Activated B cell treated with CpG ODN at 0.5 μM for 24 hours (primary cell): ENCODE measurements at places on chromosomes 12 and 14. TPM values are rescaled to one million over a fixed set of nuclear protein-coding genes. Genes with fewer than 3 reads are reported as not detected.
A peak's percentile ranks its signal among the peaks of the same experiment; 100 is the strongest.

The HOTAIR gene
- not detected in 2 replicates for total RNA-seq

The ASCL1 gene
- 0.07 TPM in 1 of 2 replicates, not detected in the other for total RNA-seq

The STAC3 gene
- 4.6 and 5.5 TPM in 2 replicates for total RNA-seq

The ACVRL1 gene
- total RNA-seq: not detected in 2 replicates

The NXPH4 gene
- total RNA-seq: 3.4 and 3.5 TPM in 2 replicates

The MGAT2 gene
- total RNA-seq: 39.7 and 40.5 TPM in 2 replicates

The TAS2R13 gene
- 1.00 and 1.4 TPM in 2 replicates for total RNA-seq

The NOVA1 gene
- total RNA-seq: not detected in 2 replicates

The L2HGDH gene
- total RNA-seq: 4.3 and 5.2 TPM in 2 replicates

The SERPINA10 gene
- total RNA-seq: not detected in 2 replicates

The PSMC6 gene
- 94.8 and 97.6 TPM in 2 replicates for total RNA-seq

The OR6C2 gene
- total RNA-seq: not detected in 2 replicates

The CLEC4E gene
- 0.71 TPM in 1 of 2 replicates, not detected in the other for total RNA-seq

The ASPG gene
- total RNA-seq: not detected in 2 replicates

The PPFIA2 gene
- total RNA-seq: not detected in 2 replicates

The CMKLR1 gene
- total RNA-seq: 0.05 and 0.24 TPM in 2 replicates

DNA sequence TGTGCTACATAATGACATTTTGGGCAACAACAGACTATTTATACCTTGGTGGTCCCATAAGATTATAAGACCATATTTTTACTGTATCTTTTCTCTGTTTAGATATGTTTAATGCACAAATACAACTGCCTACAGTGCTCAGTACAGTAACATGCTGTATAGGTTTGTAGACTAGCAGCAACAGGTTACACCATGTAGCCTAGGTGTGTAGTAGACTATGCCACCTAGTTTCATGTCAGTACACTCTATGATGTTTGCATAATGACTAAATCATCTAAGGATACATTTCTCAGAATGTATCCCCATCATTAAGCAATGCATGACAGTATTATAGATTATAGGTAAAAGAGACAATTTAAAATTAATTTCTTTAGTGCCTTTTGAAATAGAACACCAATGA is 30.7 kb upstream of the CEBPE start:
- H3K4me3 ChIP-seq: no peak overlapping the region
- no peaks in the 10 kb centered on the region for H3K36me3 ChIP-seq
- no peaks in the 10 kb centered on the region for H3K4me1 ChIP-seq
- no peak for DNase-seq
- H3K27ac ChIP-seq: no peak overlapping the region

- no peak for DNase-seq
- H3K27ac ChIP-seq: no peak overlapping the region
- no peaks in the 10 kb centered on the region for H3K36me3 ChIP-seq
- H3K27me3 ChIP-seq: peaks cover 9% of the 10 kb centered on the region
Measured at GRCh38 chr12:65756956-65757511, 67.2 kb upstream of the HMGA2 start.

- no peaks in the 10 kb centered on the region for H3K36me3 ChIP-seq
- DNase-seq: no peak
- no peaks in the 10 kb centered on the region for H3K27me3 ChIP-seq
- H3K4me1 ChIP-seq: no peaks in the 10 kb centered on the region
- no peak overlapping the region for H3K4me3 ChIP-seq
Measured at GRCh38 chr14:33413381-33413780, 474.7 kb downstream of the NPAS3 start.

DNA sequence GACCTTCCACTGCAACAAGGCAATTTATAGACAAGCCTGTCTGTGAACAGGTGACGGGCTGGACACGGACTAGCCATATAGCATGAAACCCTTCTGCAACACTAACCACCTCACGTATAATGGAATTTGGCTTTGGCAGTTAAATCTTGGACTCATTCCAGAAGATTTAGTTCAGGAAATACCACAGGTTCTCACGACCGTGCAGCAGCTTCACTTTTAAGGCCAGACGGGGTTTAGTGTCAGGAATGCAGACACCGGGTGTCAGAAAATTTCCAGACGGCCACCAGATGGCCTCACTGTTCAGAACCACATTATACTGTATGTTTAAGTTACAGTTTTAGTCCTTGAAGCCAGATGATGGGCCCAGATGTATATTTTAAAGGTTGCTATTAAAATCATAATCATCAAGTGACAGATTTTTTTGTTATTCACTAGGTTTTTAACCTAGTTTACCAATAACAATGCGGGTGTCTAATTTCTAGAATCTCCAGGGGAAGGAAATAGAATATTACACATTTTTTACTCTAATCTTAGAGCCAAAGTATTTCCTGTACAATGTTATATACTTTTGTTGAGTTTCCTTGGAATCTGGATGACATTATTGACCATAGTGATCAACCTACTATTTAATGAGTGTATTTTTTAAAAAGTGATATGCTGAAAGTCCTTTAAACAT is 90.5 kb upstream of the TMPO start:
- H3K36me3 ChIP-seq: no peaks in the 10 kb centered on the region
- DNase-seq: no peak
- peaks cover 2% of the 10 kb centered on the region for H3K27me3 ChIP-seq
- no peak overlapping the region for H3K27ac ChIP-seq

- no peak overlapping the region for H3K4me3 ChIP-seq
- no peaks in the 10 kb centered on the region for H3K4me1 ChIP-seq
- no peaks in the 10 kb centered on the region for H3K27me3 ChIP-seq
- no peak for DNase-seq
- no peaks in the 10 kb centered on the region for H3K36me3 ChIP-seq
Measured at GRCh38 chr14:104267895-104268294, 129.5 kb downstream of the KIF26A start.

DNA sequence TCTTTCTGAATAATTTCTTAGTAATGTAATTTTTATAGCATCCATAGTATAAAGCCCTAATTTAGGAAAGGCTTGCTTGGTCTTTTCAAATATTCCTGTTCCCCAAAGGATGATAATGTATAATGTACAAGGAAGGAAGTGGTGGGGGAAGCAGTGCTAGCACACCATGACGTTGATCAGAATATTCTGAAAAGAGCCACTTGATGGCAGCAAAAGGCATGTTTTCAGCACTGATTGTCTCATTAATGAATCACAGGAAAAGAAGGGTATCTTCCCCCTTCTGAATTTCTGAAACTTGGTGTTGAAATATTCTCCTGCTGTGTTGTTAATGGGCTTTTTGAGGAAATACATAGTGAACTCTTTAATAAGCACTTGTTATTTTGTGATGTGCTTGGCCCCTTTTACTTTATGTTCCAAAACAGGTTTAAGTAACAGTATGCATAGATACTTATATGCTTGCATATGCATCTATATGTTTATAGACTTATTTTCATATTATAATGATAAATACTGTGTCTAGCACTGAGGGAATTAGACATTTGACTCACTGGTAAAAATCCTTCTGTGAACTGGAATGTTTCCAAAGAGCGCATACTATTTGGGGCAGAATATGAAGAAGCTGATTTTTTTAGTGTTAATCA is 122.0 kb downstream of the TMEM117 start:
- H3K4me1 ChIP-seq: no peaks in the 10 kb centered on the region
- no peaks in the 10 kb centered on the region for H3K36me3 ChIP-seq
- H3K27ac ChIP-seq: no peak overlapping the region
- DNase-seq: no peak

GRCh38 chr14:74592476-74593201 is 19.4 kb downstream of the LTBP2 start:
- H3K36me3 ChIP-seq: no peaks in the 10 kb centered on the region
- peak overlapping the region; percentile 71 for H3K27ac ChIP-seq
- H3K4me1 ChIP-seq: peaks cover 29% of the 10 kb centered on the region
- peak overlapping the region; percentile 51 for H3K4me3 ChIP-seq

GRCh38 chr14:38941488-38941887 is 161.5 kb downstream of the SEC23A start:
- H3K27ac ChIP-seq: no peak overlapping the region
- no peak overlapping the region for H3K4me3 ChIP-seq
- DNase-seq: no peak

GRCh38 chr14:52663850-52664249 is 31.5 kb downstream of the ERO1A start:
- peaks cover 35% of the 10 kb centered on the region for H3K36me3 ChIP-seq
- DNase-seq: no peak
- H3K4me1 ChIP-seq: no peaks in the 10 kb centered on the region

DNA sequence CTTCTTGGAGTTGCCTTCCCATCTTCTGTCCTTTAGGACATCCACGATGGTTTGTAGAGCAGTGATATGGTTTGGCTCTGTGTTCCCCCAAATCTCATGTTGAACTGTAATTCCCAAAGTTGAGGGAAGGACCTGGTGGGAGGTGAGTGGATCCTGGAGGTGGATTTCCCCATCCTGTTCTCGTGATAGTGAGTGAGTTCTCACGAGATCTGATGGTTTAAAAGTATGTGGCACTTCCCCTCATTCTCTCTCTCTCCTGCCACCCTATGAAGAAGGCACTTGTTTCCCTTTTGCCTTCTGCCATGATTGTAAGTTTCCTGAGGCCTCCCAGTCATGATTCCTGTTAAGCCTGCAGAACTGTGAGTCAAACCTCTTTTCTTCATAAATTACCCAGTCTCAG is 99.2 kb downstream of the BRMS1L start:
- H3K4me3 ChIP-seq: no peak overlapping the region
- DNase-seq: no peak
- no peaks in the 10 kb centered on the region for H3K4me1 ChIP-seq
- no peak overlapping the region for H3K27ac ChIP-seq
- no peaks in the 10 kb centered on the region for H3K36me3 ChIP-seq

- H3K36me3 ChIP-seq: no peaks in the 10 kb centered on the region
- no peak for DNase-seq
Measured at GRCh38 chr12:128916425-128916824, 63.1 kb downstream of the GLT1D1 start.

- no peak overlapping the region for H3K27ac ChIP-seq
- no peaks in the 10 kb centered on the region for H3K4me1 ChIP-seq
- H3K27me3 ChIP-seq: peaks cover 1% of the 10 kb centered on the region
- no peak overlapping the region for H3K4me3 ChIP-seq
- H3K36me3 ChIP-seq: no peaks in the 10 kb centered on the region
Measured at GRCh38 chr14:52901357-52901980, 49.4 kb downstream of the FERMT2 start.

GRCh38 chr12:96258104-96258961 is 64.2 kb downstream of the ELK3 start:
- no peak for DNase-seq
- H3K4me1 ChIP-seq: peaks cover 6% of the 10 kb centered on the region
- H3K4me3 ChIP-seq: no peak overlapping the region
- H3K27me3 ChIP-seq: no peaks in the 10 kb centered on the region

GRCh38 chr12:62317017-62317416 is 56.8 kb downstream of the USP15 start:
- peaks cover 45% of the 10 kb centered on the region for H3K36me3 ChIP-seq
- H3K4me3 ChIP-seq: no peak overlapping the region
- no peaks in the 10 kb centered on the region for H3K27me3 ChIP-seq
- no peak for DNase-seq
- H3K27ac ChIP-seq: peak overlapping the region; percentile 31
- H3K4me1 ChIP-seq: peaks cover 28% of the 10 kb centered on the region

DNA sequence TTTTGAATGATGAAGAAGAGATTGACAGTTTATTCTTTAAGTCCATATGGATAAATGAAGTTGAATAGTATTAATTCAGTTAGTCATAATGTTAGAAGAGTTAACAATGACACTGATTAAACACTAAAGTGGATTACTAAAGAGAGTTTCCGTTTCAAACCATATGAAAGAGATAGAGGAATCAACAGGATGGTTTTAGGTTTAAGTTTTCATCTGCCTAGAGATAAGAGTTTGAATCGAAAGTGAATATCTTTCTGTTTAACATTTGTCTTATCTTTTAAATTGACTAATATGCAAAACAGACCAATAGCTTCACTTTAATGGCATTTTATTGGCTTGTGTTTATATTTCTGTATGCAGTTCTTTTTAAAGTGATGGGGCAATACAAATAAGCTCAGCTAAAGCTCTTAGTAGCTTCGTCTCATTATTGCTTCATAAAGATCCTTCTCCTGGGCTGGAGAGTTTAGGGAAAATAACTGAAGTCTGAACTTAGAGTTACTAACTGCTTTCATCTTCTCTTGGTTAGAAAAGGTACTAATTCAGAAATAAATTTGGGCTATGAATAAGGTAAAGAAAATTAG is 66.0 kb downstream of the MIPOL1 start:
- H3K36me3 ChIP-seq: no peaks in the 10 kb centered on the region
- no peak overlapping the region for H3K4me3 ChIP-seq
- no peaks in the 10 kb centered on the region for H3K27me3 ChIP-seq
- no peak overlapping the region for H3K27ac ChIP-seq
- DNase-seq: no peak

DNA sequence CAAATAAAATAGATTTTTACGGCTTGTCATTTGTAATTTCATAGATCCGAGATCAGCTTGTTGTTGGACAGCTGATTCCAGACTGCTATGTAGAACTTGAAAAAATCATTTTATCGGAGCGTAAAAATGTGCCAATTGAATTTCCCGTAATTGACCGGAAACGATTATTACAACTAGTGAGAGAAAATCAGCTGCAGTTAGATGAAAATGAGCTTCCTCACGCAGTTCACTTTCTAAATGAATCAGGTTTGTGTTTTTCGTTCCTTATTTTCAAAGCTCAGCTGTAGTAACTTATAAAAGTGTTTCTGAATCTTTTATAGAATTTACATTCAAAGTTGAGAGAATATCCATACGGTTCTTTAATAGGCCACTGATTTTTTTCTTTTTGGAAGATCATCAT is 89.1 kb downstream of the LRRK2 start:
- no peaks in the 10 kb centered on the region for H3K27me3 ChIP-seq
- DNase-seq: no peak
- H3K36me3 ChIP-seq: peaks cover 45% of the 10 kb centered on the region
- H3K4me3 ChIP-seq: peak overlapping the region; percentile 66
- peaks cover 35% of the 10 kb centered on the region for H3K4me1 ChIP-seq

DNA sequence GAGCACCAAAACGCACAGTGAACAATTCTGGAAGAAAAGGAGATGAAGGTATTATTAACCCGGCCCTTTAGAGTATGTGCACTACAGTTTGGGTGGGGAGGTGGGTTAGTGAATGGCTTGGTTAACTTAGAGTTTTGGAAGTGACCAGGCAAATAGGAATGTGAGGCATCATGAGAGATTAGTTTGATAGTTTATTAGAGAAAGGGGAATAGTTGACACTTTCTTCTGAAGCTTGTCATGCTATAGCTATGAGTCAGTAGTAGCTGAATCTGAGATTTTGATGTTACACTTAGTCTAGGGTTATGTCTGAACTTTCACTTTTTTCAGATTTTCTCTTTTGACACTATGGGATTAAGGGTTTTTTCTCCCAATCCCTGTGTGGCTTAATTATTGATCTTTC is 567.2 kb downstream of the SNAPC1 start:
- no peaks in the 10 kb centered on the region for H3K36me3 ChIP-seq
- no peaks in the 10 kb centered on the region for H3K4me1 ChIP-seq
- DNase-seq: no peak
- H3K4me3 ChIP-seq: no peak overlapping the region

DNA sequence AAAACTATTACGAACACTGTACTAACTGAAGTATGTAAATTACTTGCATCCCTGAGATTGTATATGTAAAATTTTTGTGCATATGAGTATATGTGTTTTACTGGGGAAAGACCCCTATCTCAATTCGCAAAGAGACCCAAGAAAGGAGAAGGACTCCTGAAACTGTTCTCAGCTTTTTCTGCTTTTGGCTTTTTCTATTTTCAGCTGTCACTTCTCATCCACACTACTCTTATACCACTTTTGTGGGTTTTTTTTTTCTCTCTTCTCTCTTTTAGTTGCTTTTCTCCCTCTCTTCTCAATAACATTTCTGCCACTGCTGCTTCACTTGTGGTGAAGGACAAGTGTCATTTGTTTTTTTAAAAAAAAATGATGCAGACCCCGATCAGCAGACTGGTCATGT is 39.8 kb downstream of the NIN start:
- peak overlapping the region; percentile 66 for H3K4me3 ChIP-seq
- peak overlapping the region; percentile 92 for H3K27ac ChIP-seq
- peaks cover 98% of the 10 kb centered on the region for H3K4me1 ChIP-seq
- no peaks in the 10 kb centered on the region for H3K27me3 ChIP-seq
- peaks cover 71% of the 10 kb centered on the region for H3K36me3 ChIP-seq
